ENCODE measurements at places on chromosomes 2 and 18. TPM values are rescaled to one million over a fixed set of nuclear protein-coding genes. Genes with fewer than 3 reads are reported as not detected.

Gene LRRC30
- polyA plus RNA-seq: 4.1 TPM

Gene REG3A
- polyA plus RNA-seq: not detected

Gene FOXD4L1
- 3.2 TPM for polyA plus RNA-seq

Gene SCYGR2
- polyA plus RNA-seq: not detected

Gene SLC38A11
- 0.71 TPM for polyA plus RNA-seq

Gene CERKL
- polyA plus RNA-seq: 9.7 TPM

All from muscle of back (tissue), 13 donors.